ENCODE measurements at places on chromosomes 7 and 10.

DNA sequence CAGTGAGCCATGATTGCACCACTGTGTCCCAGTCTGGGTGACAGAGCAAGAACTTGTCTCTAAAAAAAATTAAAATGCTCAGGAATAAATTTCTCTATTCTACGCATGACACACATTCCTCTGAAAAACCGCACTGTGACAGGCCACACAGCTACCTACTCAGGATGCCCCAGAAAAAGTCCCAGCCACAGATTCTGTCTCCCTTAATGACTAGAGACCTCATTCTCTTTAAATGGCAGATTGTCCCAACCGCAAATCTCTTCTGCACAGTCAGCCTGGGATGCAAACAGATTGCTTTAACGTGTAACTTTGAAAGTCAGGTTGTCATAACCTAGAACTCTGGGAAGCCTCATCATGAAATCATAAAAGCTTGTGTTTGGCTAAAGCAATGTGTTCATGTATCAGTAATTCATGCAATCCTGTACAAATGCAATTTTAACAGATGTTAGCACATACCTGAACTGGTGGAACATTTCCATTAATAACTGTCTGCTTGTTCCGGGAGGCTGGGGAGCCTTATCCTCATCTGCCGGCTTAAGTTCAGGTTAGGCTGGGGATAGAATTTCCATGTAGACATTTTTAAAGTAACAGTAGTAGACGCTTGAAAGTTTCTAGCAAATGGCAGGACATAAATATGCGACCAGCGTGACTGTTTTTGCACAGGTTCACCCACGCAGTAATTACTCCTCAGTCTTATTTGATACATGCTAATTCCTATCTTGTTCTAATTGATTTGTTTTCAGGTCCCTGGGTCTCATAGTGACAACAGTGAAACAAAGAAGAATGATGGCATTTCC, 26.2 kb upstream of the MSRB2 start:
- DNase-seq, result no peak

- no peak for DNase-seq
Measured at GRCh38 chr10:12919574-12919973, 81.9 kb downstream of the CCDC3 start.

DNA sequence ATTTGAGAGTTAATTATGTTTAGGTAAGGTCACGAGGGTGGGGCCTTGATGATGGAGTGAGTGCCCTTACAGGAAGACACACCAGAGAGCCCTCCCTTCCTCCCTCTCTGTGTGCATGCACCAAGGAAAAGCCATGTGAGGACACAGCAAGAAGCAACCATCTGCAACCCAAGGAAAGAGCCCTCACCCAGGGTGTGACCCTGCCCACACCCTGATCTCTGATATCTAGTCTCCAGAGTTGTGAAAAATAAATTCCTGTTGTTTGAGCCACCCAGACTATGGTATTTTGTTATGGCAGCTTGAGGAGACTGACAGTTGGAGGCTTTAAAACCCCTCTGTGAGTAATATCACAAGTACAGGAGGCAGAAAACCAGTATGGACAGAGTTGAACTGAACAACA, 15.0 kb upstream of the MCM10 start:
- DNase-seq, result no peak

GRCh38 chr10:94013331-94013760, 19.6 kb downstream of the PLCE1 start:
- DNase-seq, result no peak

DNA sequence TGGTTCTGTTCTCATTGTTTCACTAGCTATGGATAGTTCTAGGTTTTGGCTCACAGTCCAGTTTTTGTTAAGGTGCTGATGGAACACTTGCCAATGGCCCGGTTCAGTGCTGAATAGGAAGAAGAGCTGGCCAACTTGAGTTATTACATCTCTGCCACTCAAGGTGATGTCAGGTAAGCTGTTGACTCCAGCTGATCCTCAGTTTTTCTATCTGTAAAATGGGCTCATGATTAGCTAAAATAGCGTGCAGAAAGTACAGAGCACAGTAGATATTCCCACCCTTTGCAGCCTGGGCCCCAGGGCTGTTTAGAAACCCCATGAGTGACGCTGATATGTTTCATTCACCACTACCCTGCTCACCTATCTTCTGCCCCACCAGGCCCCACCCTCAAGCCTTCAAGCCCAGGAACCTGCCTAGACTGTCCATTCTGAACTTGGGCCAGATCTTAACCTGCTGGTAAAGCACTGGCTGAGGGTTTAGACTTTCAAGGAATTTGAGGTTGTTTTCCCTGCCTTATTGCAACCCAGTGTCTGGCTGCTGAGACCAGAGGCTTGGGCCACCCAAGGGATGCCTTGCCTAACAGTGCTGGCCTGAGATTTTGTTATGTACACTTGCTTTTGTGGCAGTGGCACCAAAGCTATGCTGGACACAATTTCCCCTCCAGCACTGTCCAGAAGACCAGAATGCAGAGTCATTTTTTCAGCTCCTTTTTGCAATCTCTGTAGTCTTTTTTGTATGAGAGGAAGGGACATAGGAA, 378.2 kb upstream of the ZMIZ1 start:
- no peak for DNase-seq

GRCh38 chr10:80161321-80162083, 29.0 kb downstream of the PLAC9 start:
- no peak for DNase-seq

- no peak for DNase-seq
Measured at GRCh38 chr7:103879928-103880600, 109.4 kb downstream of the RELN start.

- no peak for DNase-seq
Measured at GRCh38 chr7:111825046-111825445, 262.8 kb upstream of the IMMP2L start.

DNA sequence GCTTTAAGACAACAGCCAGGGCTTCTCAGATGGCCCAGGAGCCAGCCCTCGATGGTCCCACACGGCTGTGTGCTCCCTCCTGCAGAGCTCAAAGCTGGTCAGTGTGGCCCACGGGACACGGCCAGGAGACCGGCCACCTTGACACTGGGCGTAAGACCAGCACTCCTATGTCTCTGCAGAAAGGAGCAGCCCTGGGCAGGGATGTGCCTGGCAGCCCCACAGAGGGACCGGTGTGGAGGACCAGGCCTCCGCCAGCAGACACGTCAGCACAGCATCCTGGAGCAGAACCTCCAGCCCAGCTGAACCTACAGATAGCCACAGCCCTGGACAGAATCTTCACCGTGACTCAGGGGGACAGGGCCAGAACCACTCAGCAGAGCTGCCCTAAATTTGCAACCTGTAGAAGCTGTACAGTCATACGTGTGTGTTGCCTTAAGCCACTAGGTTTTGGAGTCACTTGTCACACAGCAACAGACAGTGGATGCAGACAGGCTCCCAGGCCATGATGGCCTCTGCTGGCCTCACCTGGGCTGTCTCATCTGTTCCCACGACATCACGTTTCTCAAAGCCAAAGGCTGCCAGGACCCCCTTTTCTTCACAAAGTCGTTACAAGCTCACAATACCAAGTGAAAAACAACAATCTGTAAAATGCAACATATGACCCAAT, 132.4 kb downstream of the DIP2C start:
- DNase-seq, result no peak

- DNase-seq, result no peak
Measured at GRCh38 chr10:117477961-117478670, 64.4 kb upstream of the EMX2 start.

DNA sequence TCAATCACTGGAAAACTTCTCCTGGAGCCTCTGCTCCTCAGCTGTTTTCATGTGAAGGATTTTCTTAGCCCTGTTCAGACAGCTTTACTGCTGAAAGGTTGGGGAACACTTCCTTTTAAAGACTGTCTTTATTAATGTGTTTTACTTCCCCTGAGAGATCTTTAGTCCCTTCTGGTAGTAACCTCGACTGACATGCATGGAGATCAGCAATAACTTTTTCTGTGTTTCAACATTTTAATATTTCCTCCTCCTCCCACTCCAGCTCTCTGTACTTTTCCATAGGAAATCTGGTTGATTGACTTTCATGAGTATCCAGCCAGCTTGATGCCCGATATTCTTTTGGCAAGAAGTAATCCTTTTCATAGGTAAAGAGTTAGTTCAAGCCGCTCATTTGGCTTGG, 62.7 kb upstream of the STRIP2 start:
- DNase-seq, result no peak
